Adrenal gland (tissue), 19 donors: ENCODE measurements at places on chromosomes 3 and 15. TPM values are rescaled to one million over a fixed set of nuclear protein-coding genes. Genes with fewer than 3 reads are reported as not detected.
A peak's percentile ranks its signal among the peaks of the same experiment; 100 is the strongest.

TUSC7 gene
- not detected for total RNA-seq

SEMA6D gene
- 1.1 TPM for total RNA-seq

TPRG1 gene
- total RNA-seq = 8.0 TPM

DNA sequence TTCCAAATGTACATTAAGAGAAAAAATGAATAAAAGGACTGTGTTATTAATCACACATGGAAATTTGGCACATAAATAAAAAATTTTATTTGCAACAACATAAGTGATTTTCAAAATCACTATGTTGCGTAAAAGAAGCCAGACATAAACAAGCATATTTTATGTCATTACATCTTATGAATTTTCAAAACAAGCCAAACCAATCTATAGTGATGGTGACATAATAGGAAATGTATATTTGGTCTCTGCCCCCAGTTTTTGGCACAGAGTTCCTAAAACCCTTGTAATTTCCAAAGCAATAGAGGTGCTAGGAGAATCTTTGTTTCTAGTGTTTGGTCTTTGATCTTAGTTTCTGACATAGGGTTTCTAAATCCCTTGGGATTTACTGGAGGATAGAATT lies 543.3 kb downstream of the ZBBX start:
- no peak for DNase-seq

DNA sequence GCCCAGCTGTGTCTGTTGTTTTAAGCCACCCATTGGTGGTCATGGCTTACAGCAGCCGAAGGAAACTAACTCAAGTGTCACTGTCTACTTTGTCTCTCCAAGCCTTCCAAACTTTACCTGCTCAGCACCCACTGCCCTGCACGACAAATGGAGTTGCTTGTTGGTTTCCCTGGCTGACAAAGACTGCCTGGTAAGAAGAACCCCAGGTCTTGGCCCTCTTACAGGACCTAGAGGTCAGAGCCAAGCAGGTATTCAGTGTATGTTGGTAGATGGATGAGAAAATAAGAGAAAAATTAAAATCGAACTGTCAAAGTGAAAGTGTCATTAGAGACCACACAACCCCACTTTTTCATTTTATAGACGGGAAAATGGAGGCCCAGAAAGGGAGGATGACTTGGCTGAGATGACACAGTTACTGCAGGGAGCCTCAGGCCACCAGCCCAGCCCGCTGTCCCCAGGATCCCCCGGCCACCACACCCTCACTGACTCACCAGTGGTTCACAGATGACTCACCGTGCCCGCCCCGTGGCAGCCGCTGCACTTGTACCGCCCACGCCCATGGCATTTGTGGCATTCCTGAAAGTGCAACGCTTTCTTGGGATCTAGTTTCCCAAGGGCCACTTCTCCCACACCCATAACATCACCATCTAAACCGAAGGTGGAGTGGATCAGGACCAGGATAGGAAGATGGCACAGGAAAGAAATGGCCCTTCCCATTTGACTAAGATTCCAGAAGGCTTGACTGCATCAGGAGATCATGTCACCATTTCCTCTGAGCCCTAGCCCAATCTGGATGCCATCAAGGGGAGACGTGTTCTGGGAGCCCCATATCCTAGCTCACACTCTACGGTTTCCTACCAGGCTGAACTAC lies 15.2 kb downstream of the SSUH2 start:
- peak; percentile 89 for DNase-seq

GRCh38 chr15:82624008-82624407 lies 23.2 kb downstream of the CPEB1 start:
- no peak for DNase-seq

- DNase-seq = no peak
Observed at GRCh38 chr3:156749244-156749643, 74.9 kb downstream of the TIPARP start.

- no peak for DNase-seq
Observed at GRCh38 chr3:18466136-18466535, 41.0 kb upstream of the SATB1 start.

GRCh38 chr3:47409688-47410416 lies 29.0 kb downstream of the PTPN23 start:
- DNase-seq = no peak

GRCh38 chr15:95868450-95868849 lies 462.1 kb upstream of the NR2F2 start:
- DNase-seq = no peak
